ENCODE measurements at places on chromosomes 4 and X.

GRCh38 chr4:68463796-68464195, 16.5 kb downstream of the TMPRSS11E start:
- no peak for DNase-seq

GRCh38 chr4:79177388-79177787, 148.5 kb downstream of the NAA11 start:
- DNase-seq: no peak

DNA sequence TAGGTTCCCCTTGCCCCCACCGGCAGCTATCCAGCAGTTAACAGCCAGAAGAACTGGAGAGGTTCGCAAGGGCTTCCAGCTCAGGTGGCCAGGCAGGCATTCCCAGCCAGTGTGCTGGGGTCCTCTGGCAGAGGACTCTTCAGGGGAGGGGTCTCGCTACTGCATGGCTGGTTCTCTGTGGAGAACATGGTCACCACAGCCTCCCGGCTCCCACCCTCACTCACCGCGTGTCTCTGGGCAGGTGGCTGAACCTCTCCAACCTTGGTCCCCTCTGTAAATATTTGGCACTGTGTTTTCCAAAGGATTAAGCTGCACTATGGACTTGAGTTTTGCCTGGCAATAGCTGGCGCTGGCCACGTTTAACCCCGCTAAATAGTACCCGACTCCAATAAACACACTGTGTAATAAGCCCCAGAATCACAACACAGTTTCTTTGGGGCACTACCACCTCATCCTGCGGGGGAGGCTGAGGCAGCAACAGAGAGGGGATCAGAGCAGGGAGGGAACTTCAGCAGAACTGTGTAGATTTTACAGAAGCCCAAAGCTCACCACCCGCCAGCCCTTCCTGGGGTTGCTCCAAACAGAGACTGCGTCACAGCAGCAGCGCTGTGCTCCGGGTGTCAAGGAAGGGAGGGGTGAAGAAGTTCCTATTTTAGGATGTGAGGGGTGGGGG, 15.2 kb downstream of the BCOR start:
- no peak for DNase-seq

GRCh38 chr4:151990201-151990600, 229.4 kb upstream of the GATB start:
- DNase-seq: no peak

- no peak for DNase-seq
These were observed 88.9 kb downstream of the UBE2K start for GRCh38 chr4:39786838-39787237.

DNA sequence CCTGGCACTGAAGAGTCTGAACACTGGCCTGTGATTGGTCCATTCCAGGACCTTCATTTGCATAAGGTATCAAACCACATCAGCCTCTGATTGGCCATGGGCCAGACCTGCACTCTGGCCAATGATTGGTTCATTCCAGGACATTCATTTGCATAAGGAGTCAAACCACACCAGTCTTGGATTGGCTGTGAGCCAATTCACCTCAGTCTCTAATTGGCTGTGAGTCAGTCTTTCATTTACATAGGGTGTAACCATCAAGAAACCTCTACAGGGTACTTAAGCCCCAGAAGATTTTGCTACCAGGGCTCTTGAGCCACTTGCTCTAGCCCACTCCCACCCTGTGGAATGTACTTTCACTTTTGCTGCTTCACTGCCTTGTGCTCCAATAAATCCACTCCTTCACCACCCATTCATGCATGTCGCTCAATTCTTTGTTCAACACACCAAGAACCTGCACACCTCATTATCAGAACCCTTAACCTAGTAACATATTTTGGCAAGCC, 14.2 kb upstream of the HERC5 start:
- DNase-seq: no peak

- DNase-seq: no peak
These were observed 109.3 kb upstream of the DGKK start for GRCh38 chrX:50579955-50580354.

DNA sequence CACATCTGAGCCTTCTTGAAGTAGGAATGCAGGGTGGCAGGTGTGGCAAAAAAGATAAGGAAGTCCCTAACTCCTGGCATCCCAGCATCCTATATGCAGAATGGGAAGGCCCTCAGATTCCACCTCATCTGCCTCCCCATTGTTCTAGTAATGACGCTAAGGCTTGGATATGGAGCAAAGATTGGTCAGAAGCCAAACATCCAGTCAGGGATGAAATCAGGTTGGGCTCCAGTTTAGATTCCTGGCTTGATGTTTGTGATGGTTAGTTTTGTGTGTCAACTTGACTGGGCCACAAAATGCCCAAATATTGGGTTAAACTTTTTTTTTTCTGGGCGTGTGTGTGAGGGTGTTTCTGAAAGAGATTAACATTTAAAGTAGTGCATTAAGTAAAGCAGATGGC, 39.6 kb upstream of the MAGEA4 start:
- DNase-seq: no peak

DNA sequence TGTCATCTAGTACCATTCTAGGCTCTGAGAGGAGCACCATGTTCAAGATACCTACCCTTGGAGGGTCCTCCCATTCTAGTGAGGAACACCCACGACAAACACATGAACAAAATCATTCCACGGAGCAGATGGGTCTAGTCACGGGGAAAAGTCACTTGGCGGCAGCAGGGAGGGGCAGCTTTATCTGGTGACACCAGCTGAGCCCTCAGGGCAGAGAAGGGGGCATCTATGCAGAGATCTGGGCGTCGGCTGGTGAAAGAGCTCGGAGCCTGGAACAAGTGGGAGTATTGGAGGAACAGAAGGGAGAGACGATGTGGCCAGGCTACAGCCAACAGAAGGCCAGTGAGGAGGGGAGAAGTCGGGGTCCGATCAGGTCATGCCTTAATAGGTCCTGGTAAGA, 11.9 kb upstream of the PDHA1 start:
- DNase-seq: no peak

- no peak for DNase-seq
These were observed 466.4 kb downstream of the DMD start for GRCh38 chrX:32744921-32745320.

DNA sequence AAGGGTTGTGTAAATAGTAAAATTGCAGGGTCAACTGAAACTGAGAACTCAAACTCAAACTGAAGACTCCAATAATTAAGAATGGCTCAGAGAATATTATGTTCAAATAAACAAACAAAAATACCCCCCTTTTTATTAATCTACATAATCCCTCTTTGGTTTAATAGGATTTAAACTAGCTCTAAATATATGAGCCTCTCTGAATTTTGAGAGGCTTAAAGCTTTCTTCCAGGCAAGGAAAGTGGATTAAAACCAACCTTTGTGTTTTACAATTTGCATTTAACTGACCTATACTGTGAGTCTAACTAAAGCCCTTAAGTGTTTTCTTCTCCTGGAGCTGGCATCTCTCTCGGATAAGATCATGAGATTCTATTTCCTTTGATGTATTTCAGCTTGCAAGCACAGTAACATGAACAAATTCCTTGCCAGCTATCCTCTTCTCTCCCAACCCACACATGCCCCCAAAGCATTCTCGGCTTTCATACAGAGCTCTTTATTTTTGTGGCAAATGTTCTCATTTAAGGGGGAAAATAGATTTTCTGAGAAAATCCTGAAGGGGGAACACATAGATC, 1310.8 kb upstream of the AGA start:
- DNase-seq: no peak

DNA sequence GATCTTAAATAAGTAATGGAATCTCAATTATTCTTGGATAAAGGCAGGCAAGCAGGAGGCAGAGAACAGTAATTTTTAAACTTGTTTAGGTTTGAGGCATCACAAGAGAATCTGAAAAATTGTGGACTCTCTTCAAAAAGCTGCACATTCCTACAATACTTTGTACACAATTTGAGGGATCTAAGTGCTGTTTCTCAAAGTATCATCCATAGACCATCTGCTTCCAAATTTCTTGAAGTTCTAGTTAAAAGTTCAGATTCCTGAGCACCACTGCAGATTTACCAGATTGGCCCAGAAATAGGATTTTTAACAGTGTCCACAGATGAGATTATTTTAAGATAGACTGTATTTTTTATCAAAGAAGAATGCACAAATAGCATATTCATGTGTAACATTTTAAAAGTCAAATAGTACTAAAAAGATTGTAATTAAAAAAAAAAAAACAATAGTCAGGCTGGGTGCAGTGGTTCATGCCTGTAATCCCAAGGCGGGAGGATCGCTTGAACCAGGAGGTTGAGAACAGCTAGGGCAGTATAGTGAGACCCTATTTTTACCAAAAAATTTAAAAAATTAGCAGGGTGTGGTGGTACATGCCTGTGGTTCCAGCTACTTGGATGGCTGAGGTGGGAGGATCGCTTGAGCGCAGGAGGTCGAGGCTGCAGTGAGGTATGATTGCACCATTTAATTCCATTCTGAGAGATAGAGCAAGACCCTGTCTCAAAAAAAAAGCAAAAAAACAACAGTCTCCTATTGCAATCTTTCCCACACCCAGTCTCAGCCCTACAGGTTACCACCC, 14.2 kb upstream of the FNIP2 start:
- DNase-seq: no peak

DNA sequence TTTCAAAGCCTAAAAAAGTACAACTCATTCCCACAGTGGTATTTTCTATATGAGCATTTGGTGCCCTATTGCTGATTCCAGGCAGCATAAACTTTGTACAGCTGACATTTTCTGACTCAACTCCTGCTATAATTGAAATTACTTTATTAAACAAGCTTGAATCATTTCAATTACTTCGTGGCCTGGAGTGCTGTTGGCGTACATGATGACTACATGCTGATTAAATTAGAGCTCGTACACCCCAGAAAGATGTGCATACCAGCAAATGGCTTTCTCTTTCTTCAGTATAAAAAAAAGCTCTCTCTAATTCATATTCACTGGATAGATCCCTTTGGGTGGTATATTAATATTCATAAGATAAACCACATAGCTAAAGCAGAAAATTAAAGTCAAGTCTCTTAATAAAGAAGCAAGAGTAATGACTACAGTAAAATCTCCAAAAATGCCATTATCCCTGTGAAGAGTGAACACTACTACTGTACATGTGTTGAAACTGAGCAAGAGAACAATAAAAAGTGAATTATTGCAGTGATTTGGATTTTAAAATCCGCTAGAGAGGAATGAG, 245.0 kb upstream of the IGFBP7 start:
- DNase-seq: no peak

GRCh38 chr4:182576601-182577289, 333.5 kb downstream of the TENM3 start:
- no peak for DNase-seq

DNA sequence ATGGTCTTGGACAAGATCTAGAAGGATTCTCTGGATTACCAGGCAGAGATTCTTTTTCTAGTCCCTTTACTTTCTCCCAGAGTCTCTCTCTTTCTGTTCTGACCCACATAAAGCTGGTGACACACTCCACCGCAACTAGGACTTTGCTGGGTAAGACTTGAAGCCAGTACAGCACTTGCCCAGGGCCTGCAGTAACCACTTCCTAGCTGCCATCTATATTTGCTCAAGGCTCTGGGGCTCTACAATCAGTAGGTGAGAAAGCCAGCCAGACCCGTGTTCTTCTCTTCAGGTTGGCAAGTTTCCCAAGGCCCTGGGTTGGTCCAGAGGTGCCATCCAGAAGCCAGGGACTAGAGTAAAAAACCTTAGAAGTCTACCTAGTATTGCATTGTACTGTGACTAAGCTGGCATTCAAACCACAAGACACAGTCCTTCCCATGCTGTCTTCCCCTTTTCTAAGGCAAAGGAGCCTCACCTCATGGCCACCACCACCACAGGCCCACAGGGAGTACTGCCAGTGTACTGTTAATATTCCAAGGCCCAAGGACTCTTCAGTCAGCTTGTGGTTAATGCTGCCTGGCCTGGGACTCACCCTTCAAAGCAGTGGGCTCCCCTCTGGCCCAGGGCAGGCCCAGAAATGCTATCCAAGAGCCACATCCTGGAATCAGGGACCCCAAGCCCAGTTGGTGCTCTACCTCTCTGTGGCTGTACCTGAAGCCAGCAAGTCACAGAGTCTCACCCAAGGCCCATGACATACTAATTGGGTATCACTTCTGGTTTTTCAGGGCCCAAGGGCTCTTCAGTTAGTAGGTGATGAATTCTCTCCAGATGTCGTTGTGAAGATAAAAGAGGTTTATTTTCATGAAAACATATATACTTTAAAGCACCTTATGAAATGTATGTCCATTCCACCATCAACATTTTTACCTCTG, 54.7 kb downstream of the CD38 start:
- DNase-seq: no peak

DNA sequence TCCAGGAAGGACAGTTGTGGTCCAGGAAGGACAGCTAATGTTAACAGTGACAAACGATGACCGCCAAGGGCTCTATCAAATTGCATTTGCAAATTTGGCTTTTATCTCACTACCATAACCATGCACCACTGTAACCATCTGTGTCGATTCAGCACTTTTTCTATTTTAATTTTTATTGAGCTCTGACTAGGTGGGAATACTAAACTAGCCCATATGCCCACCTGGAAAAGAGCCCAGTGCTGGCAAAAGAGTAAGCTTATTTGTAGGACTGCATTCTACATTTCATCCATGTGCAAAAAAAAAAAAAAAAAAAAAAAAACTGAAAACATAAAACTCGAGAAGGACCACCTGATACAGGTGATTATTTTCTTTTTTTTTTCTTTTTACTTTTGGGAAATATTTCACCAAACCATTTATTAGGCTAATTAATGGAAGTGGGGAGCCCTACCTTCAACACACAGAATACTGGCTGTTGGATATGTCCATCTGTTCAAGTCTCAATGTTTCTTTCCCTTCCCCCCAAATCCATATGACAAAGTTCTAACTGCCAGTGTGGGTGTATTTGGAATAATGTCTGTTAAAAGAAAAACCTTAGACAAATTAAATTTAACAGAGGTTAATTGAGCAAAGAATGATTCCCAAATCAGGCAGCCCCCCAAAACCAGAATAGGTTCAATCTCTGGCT, 99.5 kb upstream of the MXRA5 start:
- DNase-seq: no peak

GRCh38 chr4:131450572-131451209, 1698.4 kb upstream of the PCDH10 start:
- no peak for DNase-seq

DNA sequence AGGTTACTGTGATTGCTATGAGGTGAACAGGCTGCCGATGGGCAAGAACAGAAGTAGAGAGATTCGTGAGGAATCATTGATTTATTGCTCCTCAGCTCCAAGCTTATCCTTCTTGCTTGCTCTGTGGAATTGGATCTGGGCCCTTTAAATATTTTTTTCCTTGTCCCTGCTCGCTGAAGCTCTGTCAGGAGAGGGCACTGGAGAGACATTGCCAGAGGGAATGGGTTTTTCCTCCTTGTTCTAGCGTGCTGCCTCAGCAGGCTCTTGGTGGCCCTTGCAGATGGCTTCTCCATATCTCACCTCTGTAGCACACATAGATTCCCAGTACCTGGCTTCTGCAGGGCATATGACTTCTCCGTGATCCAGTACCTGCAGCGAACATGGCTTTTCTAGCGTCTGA, 67.4 kb downstream of the CNGA2 start:
- DNase-seq: no peak

- no peak for DNase-seq
These were observed 293.8 kb upstream of the CTSO start for GRCh38 chr4:156247470-156247869.

DNA sequence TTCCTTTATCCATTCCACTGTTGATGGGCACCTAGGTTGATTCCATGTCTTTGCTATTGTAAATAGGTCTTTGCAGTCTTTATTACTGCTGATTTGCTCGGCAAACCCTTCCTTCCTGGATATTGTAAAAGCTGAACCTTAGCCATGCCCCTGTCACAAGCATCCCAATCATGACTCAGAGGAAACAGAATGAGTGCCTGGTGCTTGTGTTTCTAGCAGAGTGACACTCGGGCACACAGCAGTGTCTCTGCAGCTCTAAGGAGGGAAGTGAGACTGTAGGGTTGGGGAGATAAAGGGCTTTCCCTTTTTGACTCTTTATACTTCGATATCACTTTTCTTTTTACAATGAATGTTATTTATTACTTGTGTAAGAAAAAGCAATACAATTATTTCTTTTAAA, 83.3 kb downstream of the AKAP4 start:
- DNase-seq: no peak
